SJCRH30 (cell line): ENCODE measurements at places on chromosomes 5 and 9.

DNA sequence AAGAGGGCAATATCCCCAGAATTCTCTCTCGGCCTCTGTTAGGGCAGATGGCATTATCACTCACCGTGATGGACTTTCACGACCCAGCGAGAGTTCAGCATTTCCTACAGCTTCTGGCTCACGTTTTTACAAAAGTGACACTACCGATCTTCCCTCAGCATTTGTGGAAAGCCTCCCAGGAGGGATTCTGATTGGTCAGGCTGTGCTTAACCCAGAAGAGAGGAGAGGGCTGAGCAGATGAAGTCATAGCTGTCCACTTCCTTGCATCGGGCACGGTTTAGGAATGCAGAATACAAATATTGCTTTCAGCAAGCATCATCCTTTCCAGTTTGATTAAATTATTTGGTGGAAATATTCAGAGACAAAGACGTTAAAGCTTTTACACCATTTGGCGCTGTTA lies 277.4 kb upstream of the MSX2 start:
- H3K27me3 ChIP-seq: no peaks in the 10 kb centered on the region
- H3K4me1 ChIP-seq: peaks cover 14% of the 10 kb centered on the region
- H3K27ac ChIP-seq: peak overlapping the region; percentile 11; the same call in 1 of the 2 replicates
- H3K36me3 ChIP-seq: no peaks in the 10 kb centered on the region
- DNase-seq: peak; percentile 76

DNA sequence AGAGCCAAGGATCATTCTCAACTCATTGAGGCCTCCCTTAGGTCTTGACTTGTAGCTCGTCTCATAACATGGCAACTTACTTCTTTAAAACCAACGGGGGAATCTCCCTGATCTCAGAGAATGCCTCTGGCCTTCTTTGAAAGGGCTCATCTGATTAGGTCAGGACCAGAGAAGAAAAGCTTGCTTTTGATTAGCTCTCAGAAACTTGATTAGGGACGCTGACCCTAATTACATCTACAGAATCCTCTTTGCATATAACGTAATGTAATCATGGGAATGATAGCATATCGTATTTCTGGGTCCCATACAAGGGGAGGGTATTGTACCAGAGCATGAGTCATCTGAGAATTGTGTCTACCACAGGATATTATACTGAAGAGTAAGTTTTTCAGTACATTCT lies 125.1 kb upstream of the SH3GL2 start:
- H3K27me3 ChIP-seq: no peaks in the 10 kb centered on the region
- no peaks in the 10 kb centered on the region for H3K36me3 ChIP-seq
- H3K4me1 ChIP-seq: no peaks in the 10 kb centered on the region
- no peak for DNase-seq

GRCh38 chr9:137610944-137611343 lies 5.5 kb downstream of the ARRDC1 start:
- H3K4me3 ChIP-seq: no peak overlapping the region
- peaks cover 14% of the 10 kb centered on the region for H3K36me3 ChIP-seq
- no peak for DNase-seq

DNA sequence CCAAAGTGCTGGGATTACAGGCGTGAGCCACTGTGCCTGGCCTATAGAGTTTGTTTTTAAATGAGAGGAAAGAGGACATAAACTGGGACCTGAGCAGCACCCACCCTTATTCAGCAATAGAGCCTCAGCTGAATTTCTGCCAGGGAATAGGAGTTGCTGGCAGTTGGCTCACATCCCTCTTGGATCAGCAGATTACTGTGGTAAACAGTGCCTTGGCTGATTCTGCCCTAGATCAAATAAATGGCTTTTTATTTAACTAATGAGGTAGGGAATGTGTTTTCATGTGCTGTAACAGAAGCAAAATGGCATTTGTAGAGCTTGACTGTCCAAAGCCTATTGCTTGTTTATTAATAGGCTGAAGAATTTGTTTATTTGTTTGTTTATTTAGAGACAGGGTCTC lies 2.1 kb downstream of the ARHGEF37 start:
- H3K27me3 ChIP-seq: no peaks in the 10 kb centered on the region
- H3K36me3 ChIP-seq: no peaks in the 10 kb centered on the region
- DNase-seq: peak; percentile 30
- H3K4me1 ChIP-seq: peaks cover 20% of the 10 kb centered on the region

DNA sequence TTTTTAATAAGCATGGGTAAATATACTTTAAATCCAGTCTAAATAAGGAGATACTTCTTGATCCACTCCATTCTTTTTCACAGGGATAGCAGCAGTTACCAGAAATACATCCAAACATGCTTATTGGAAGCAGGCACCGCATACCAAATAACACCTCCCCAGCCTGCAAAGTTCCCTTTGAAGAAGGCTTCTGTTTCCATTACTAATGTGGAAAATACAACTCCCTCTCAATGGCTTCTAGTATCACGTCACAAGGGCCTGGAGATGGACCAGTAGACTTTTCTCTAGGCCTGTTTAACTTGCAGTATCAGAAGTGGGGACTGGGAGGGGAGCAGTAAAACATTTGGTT lies 20.8 kb downstream of the TMEM245 start:
- no peak overlapping the region for H3K27ac ChIP-seq
- DNase-seq: no peak
- H3K36me3 ChIP-seq: peaks cover 52% of the 10 kb centered on the region
- H3K4me1 ChIP-seq: peaks cover 19% of the 10 kb centered on the region
- H3K27me3 ChIP-seq: no peaks in the 10 kb centered on the region
- no peak overlapping the region for H3K4me3 ChIP-seq

- no peaks in the 10 kb centered on the region for H3K27me3 ChIP-seq
- H3K4me3 ChIP-seq: no peak overlapping the region
Observed at GRCh38 chr5:121919046-121919445, 42.7 kb upstream of the SRFBP1 start.

GRCh38 chr9:130672466-130672865 lies 8.1 kb downstream of the PRDM12 start:
- H3K36me3 ChIP-seq: peaks cover 81% of the 10 kb centered on the region
- peak overlapping the region; percentile 97 for H3K27ac ChIP-seq
- H3K27me3 ChIP-seq: no peaks in the 10 kb centered on the region
- H3K4me1 ChIP-seq: peaks cover 59% of the 10 kb centered on the region
- no peak overlapping the region for H3K4me3 ChIP-seq

GRCh38 chr5:94422812-94423211 lies 195.6 kb downstream of the KIAA0825 start:
- no peaks in the 10 kb centered on the region for H3K4me1 ChIP-seq
- H3K4me3 ChIP-seq: no peak overlapping the region
- H3K36me3 ChIP-seq: no peaks in the 10 kb centered on the region
- no peaks in the 10 kb centered on the region for H3K27me3 ChIP-seq
- H3K27ac ChIP-seq: no peak overlapping the region
- DNase-seq: no peak

DNA sequence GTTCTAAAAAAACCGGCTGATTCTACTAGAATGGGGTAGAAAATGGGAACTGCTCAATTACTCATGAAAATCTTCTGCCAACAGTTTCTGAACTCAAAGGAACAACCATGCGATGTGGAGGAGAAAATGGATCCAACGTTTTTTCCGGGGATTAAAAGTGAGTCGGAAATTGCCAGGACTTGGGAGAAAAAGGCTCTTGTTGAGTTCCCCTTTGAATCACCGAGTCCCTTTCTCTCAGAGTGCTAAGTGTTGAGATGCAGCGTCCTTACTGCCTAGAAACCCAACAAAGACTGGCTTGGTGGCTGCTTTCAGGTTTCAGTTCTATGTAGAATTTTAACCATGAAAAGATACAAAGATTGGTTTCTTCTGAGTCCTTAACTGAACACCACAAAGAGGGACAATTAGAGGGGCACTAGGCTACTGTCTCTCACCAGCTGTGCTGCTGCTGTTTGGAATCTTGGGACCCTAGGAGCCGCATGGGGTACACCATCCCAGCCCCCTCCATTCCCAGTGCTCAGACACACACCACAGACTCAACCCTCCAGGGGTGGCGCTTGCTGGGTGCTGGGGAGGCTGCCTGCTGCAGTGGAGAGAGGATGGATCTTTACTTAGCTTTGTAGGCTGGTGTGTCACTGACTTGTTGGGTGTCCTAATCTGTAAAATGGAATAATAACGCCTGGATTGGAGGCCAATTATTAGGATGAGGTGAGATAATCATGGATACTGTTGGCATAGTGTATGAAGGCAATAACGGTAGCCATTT lies 21.5 kb upstream of the NEUROG1 start:
- H3K27me3 ChIP-seq: 0 out of 2 replicates have a peak, but pooled peaks cover 11% of the 10 kb centered on the region
- H3K27ac ChIP-seq: no peak overlapping the region
- no peaks in the 10 kb centered on the region for H3K36me3 ChIP-seq

DNA sequence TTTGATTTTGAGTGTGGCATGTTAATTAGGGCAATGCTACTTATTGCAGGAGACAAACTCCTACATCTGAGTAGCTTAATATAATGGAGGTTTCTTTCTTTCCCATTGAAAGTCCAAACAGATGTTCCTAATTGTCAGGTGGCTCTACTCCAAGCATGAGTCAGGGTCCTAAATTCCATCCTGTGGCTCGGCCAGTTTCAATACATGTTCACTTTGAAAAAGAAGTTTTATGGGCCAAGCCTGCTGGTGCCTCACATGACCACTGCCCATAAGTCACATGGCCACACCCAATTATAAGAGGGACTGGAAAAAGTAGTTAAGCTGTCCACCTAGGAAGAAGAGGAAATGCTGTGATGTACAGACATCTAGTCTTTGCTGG lies 170.4 kb downstream of the ARRDC3 start:
- peaks cover 4% of the 10 kb centered on the region for H3K4me1 ChIP-seq
- no peak overlapping the region for H3K27ac ChIP-seq
- no peaks in the 10 kb centered on the region for H3K36me3 ChIP-seq

DNA sequence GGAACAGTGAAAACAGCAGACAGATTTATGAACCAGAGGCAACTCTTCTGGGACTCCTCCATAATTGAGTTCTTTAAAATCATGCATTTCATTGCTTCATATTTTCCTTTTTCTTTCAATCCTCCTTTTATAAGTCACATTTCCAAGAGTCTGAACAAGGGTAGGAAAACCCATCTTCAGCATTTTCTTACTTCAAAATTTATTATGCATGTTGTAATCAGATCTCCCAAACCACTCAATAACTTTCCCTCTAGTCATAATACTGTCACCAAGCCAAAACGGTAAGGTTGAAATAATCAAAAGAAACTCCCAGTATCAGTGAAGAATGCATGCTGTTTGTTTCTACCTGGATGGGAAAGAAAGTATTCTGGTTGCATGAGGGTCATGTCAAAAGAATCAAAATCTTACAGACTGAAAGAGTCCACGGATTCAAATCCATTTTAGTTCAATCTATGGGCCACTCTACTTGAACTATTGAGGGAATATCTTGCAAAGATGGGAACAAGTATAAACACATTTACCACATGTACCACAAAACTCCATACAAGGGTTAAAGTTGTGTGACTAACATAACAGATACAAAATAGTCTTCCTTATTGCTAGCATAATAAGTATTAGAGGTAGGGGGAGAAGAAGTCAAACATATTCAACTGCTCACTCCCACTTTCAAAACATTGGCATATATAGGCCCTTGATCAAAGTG lies 797.3 kb downstream of the MAT2B start:
- no peak for DNase-seq
- H3K4me1 ChIP-seq: no peaks in the 10 kb centered on the region
- no peak overlapping the region for H3K27ac ChIP-seq
- H3K36me3 ChIP-seq: no peaks in the 10 kb centered on the region
- no peak overlapping the region for H3K4me3 ChIP-seq

DNA sequence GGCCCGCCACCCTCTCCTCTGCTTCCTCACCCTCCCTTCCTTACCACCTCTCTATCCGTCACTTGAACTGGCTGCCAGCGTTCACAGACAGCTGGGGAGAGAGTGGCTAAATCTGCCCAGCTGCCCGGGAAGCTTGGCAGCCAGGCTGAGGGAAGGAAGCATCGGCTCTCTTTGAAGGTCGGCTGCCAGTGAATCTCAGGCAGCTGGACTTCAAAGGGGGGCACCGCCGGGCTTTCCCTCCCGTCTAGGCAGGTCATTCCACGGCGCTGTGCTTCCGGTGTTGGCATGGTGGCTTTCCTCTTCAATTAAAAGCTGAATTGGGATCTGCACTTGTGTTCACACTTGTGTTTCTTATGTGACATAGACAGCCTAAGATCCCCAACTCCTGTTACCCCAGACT lies 174.0 kb downstream of the GDNF start:
- H3K4me3 ChIP-seq: peak overlapping the region; percentile 8; the same call in 1 of the 2 replicates
- DNase-seq: peak; percentile 90
- peaks cover 40% of the 10 kb centered on the region for H3K4me1 ChIP-seq
- H3K27ac ChIP-seq: peak overlapping the region; percentile 45

GRCh38 chr5:93503598-93504067 lies 77.4 kb downstream of the NR2F1-AS1 start:
- H3K36me3 ChIP-seq: no peaks in the 10 kb centered on the region
- no peak overlapping the region for H3K4me3 ChIP-seq
- no peaks in the 10 kb centered on the region for H3K27me3 ChIP-seq

DNA sequence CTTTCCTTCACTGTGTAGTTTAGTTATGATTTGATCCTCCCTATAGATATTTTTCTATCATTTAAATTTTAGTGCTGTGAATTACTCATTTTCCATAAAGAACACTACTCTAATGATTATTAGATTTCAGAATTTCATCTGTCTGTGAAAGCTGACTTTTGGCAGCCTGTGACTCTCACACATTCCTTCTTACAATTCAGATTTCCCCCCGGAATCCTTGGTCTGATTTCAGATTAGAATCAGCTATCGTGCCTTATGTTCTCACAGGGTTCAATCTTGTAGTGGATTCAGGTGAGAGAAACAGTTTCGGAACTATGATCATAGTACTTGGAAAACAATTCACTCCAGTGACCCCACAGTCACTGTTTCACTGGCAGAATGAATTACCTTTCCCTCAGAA lies 26.2 kb downstream of the ZNF474 start:
- no peaks in the 10 kb centered on the region for H3K4me1 ChIP-seq
- H3K27ac ChIP-seq: no peak overlapping the region
- no peaks in the 10 kb centered on the region for H3K36me3 ChIP-seq
- no peak for DNase-seq
- no peaks in the 10 kb centered on the region for H3K27me3 ChIP-seq
- H3K4me3 ChIP-seq: no peak overlapping the region

DNA sequence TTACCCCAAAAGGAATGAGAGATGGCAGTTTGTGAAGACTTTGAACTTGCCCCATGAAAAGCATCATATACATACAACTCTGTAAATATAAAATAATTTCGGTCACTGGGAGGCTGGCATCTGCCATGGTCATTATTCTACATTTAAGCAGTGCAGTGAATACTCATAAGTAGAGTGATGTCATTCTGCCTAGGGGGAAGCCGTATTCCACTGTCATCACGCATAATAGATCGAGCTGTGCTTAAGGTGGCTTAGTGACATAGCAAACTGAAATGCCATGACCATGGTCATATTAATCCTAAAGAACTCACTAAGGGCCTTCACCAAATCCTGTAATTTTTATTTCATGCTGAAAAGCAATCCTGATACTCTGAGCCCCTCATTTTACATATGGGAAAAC lies 42.4 kb upstream of the NR4A3 start:
- peak; percentile 26 for DNase-seq
- H3K27ac ChIP-seq: no peak overlapping the region
- H3K4me3 ChIP-seq: no peak overlapping the region
- H3K36me3 ChIP-seq: no peaks in the 10 kb centered on the region
